ENCODE measurements at places on chromosomes 7 and 10.

DNA sequence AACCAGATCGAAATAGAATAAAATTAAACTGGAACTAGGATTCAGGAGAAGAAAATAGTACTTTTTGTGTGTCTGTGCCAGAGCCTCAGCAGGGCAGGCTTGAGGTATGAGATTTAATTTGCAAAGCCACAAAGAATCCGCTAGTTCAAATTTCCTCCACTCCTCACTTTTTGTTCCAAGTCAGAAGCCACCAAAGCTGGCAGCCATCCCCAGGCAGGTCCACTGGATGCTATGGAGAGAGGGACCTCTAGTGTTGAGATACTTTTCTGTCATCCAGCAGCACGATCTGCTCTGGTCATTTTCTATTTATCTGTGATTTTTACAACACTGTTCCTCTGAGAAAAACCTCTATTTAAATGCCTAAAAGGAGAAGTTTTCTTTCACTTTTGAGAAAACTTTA, 147.9 kb upstream of the FRMD4A start:
- DNase-seq: no peak

DNA sequence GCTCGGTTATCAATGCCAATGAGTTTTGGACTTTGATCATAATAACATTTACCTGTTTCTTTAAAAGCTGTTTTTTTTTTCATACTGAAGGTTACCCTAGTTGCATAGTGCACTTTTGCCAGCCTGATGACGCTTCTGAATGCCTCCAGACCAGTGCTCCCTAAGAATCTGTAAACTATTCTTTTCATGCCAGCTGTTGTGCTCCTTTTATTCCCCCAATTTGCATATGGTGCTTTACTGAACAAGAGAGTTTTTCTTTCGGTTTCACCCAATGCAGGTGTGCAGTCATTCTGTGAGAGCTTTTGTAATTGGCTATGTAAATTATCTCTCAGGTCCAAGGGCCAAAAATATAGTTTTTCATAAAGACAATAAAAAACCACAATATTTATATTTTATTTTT, 48.1 kb upstream of the GLCCI1 start:
- no peak for DNase-seq

- no peak for DNase-seq
Measured at GRCh38 chr7:3544202-3544601, 243.2 kb downstream of the SDK1 start.

GRCh38 chr7:36219429-36219828, 66.4 kb downstream of the EEPD1 start:
- DNase-seq: no peak

GRCh38 chr10:102813734-102814452, 23.3 kb downstream of the CYP17A1 start:
- no peak for DNase-seq

DNA sequence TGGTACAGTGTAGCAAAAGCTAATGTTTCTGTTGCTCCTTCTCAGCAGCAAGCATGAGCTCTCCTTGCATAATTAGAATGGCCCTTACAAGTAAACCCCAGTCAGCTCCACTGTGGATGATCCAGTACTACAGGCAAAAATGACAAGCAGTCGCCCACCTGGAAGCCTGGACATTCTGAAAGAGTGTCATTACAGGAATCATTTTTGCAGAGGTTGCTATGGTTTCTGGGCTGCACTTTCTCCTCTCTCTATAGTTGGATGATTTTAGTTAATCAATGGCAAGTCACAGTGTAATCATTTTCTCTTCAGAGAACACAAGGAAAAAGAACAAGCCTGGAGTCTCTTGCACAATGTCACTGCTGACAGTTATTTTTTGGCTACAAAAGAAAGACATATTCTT, 102.9 kb upstream of the MYO3A start:
- no peak for DNase-seq

GRCh38 chr7:131321656-131322055, 6.0 kb upstream of the MKLN1 start:
- no peak for DNase-seq

- no peak for DNase-seq
Measured at GRCh38 chr7:81036057-81036456, 117.2 kb upstream of the SEMA3C start.

DNA sequence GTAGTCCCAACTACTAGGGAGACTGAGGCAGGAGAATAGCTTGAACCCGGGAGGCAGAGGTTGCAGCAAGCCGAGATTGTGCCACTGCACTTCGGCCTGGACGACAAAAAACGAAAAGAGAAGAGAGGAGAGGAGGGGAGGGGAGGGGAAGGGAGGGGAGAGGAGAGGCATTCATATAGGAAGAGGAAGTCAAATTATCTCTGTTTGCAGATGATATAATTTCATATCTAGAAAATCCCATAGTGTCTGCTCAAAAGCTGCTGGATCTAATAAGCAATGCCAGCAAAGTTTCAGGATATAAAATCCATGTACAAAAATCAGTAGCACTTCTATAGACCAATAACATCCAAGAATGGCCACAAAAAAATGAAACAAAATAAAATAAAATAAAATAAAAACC, 120.3 kb downstream of the LMBR1 start:
- no peak for DNase-seq

- no peak for DNase-seq
Measured at GRCh38 chr10:96208271-96208670, 63.1 kb downstream of the BLNK start.

Data from NCI-H2171 (cell line).